Hematopoietic multipotent progenitor cell (in vitro differentiated cells): ENCODE measurements at places on chromosomes 1 and 21.

GRCh38 chr1:186753241-186753640 lies 73.0 kb upstream of the PTGS2 start:
- DNase-seq: no peak

- DNase-seq: no peak
Observed at GRCh38 chr1:208767816-208768215, 523.6 kb upstream of the PLXNA2 start.

DNA sequence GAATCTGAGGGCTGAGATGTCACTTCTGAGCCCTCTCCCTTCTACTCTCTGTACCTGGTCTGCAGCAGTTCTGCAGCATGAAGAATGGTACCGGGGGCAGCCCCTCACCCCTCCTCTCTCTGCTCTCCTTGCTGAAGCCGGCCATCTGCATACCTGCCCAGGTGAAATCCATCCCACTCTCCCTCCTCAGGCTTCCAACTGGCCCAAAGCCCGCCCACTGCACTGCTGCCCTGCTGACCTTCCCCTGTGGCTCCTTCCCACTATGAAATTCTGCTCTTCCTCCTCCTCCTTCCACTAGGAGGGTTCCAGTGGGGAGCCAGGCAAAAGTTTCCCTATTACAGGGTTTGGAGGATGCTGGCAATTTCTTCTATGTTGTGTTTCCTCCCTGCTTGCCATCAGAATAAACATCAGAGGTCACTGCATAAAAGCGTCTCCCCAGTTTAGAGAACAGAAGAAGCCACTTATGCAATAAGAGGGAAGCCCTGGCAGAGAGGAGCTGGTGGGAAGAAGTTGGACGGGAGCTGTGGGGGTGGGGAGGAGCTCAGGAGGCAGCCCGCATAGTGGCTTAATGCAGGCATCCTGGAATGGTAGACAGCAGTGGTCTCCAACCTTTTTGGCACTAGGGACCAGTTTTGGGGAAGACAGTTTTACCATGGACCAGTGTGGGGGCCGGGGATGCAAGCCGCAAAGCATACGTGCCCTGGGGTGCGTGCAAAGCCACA lies 30.3 kb downstream of the TMCO4 start:
- no peak for DNase-seq

- DNase-seq: no peak
Observed at GRCh38 chr1:29255134-29255666, 18.9 kb downstream of the PTPRU start.

DNA sequence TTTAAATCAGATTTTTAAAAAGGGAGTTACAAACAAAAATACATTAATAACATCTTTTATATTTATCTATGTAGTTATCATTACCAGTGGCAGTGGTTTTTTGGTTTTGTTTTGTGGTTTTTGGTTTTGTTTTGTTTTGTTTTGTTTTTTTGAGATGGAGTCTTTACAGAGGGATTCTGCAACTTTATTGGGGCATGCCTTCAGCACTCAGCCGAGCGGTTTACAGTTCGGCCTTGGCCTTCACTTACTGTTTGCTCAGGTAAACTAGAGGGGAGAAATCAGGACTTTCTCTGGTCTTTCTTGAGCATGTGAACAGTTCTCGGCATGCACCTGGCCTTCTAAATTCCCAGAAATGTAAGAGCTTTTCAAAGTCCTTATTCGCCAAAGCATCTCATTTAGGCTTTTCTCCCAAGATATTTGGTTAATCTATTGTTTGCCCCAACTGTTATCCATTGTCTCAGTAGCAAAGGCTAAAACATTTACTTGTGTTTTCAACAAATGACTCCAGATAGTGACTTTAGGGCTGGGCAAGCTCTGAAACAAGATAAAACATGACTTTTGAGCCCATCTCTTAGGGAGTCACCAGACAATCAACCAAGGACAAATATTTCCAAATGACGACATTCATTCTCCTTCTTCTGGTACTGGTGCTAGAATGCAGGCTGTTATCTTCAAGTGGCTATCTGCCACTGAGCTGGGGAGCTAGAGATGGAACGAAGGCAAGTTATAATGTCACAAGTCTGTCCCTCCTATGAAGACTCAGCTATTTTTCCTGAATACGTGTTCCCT lies 48.4 kb upstream of the ADORA3 start:
- no peak for DNase-seq

- DNase-seq: no peak
Observed at GRCh38 chr1:25821112-25821476, 1.3 kb downstream of the MTFR1L start.

GRCh38 chr1:181514298-181515290 lies 31.3 kb downstream of the CACNA1E start:
- no peak for DNase-seq

- no peak for DNase-seq
Observed at GRCh38 chr1:99659755-99660210, 13.9 kb downstream of the PALMD start.

DNA sequence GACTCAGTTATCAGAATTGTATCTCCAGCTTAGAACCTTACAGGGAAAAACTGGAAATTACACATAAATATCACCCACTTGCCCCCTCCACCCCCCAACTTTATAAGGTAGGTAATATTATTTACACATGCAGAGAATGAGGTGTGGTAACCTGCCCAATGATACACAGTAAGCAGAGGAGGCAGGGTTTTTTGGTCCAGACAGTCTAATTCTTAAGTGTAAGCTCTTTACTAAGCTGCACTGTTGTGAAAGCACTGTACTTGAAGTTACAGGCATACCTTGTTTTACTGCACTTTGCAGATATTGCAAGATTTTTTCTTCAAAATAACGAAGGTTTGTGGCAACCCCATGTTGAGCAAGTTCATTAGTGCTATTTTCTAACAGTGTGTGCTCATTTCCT lies 24.8 kb upstream of the MYOCOS start:
- DNase-seq: no peak

GRCh38 chr1:178926046-178926445 lies 55.2 kb upstream of the ANGPTL1 start:
- DNase-seq: no peak

- DNase-seq: no peak
Observed at GRCh38 chr1:3053366-3053980, 15.5 kb upstream of the PRDM16 start.

DNA sequence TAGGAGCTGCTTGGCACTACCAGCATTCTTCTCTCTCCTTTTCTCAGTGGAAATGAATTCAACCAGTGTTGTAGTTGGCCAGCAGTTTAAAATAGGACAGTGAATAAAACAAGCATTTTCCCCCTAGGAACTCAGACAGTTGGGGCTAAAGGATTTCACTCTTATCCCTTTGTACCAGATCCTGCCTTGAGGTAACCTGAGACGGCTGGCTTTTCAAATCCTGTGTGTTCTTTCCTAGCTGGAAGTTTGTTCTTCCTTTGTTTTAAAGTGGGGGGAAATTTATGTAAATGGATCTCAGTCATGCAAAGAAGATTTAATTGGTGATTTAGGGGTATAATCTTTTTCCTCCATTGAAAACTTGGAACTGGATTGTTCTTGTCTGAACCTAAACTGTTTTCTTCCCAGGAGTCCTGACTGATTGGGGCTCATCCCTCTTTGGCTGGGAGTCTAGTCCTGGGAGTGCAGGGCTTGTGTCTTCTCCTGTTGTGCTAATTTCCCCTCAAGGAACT lies 23.3 kb downstream of the ZP4 start:
- no peak for DNase-seq

GRCh38 chr1:216293683-216294082 lies 129.6 kb downstream of the USH2A start:
- no peak for DNase-seq

DNA sequence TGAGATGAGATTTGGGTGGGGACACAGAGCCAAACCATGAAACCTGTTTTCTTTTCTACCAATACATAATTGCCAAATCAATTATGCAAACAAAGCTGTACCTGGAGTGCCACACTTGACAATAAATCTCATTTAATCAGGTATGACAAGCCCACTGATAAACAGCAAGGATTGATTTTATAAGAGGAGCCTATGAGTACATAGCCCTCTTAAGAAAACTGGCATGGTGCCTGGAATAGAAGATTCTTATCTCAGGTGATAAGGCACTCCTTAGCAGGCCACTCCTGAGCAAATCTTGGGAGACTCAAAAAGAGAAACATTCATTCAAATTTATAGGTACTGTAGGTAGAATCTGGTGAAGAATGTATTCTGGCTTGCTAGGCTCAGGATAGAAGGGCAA lies 28.6 kb upstream of the PDE4B start:
- no peak for DNase-seq

DNA sequence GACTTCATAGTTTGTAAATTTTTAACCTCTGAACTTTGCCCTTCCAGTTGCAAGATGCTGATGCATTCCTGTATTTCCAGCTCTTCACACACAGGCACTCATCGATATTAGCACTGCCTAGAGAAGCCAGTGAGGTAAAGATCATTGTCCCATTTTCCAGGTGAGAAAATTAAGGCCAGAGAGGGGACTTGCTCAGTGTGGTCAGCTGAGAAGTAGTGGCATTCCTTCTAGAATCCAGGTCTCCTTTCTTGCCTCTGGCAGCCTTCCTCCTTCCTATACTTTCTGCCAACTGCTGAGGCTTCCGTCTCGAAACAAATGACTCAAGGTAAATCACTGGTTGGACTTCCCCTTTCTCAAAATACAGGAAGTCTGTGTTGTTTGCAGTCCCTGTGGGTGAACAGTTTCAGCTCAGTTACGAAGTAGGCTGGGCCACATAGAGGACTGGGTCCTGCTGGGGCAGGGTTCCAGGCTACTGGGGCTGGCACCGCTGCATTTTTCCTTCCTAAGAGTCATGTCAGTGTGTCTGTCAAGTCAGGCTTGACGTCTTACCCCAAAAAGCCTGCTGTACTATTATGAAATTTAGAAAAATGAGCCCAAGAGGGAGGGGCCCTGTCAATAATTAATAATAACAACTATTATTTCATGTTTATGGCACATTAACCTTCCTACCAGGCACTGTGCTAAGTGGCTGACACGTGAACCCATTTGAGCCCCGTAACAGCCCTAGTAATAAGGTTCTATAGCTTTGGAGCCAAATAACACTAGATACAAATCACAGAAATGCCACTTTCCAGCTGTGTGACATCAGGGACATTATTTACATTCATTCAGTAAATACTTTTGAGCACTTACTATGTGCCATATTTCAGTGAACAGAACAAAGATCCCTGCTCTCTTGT lies 16.6 kb upstream of the RNF19B start:
- peak; percentile 86 for DNase-seq

DNA sequence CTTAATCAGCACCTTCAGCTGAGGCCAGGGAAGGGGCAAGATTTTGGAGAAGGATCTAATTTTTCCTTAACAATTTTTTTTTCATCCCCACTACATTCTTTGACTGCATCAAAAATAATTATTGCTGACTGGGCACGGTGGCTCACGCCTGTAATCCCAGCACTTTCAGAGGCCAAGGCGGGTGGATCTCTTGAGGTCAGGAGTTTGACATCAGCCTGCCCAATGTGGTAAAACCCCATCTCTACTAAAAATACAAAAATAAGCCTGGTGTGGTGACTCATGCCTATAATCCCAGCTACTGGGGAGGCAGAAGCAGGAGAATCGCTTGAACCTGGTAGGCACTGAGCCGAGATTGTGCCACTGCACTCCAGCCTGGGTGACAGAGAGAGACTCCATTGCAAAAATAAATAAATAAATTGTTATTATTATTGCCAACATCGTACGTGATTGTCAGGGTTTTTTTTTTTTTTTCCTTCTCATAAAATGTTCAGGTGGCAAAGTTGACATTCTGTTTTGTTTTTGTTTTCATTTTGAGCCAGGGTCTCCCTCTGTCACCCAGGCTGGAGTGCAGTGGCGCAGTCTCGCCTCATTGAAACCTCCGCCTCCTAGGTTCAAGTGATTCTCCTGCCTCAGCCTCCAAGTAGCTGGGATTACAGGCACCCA lies 37.3 kb upstream of the MORC3 start:
- no peak for DNase-seq

DNA sequence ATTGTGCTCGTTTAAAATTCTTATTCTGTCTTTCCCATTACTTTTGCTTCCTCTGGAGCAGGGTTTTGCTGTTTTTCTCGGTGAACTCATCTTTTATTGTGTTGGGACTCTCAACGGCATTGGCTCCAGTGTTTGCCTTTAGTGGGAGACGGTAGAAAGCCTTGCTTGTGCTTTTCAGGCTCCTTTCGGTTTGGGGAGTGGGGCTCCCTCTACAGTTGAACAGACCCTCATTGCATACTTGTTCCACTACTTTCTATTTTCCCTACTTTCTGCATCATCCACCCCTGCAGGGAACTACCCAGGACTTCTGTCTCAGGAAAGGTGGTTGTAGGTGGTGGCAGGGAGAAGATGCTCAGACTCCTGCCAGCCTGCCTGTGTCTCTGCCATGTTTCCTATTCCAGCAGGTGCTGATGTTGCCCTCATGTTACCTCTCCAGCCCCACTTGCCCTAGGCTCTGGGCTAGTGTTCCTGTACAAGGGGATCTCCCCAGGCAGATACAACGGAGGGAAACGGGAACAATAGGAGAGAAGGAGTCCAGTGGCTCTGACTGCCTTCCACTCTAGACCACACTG lies 68.5 kb upstream of the ZBTB18 start:
- DNase-seq: no peak

DNA sequence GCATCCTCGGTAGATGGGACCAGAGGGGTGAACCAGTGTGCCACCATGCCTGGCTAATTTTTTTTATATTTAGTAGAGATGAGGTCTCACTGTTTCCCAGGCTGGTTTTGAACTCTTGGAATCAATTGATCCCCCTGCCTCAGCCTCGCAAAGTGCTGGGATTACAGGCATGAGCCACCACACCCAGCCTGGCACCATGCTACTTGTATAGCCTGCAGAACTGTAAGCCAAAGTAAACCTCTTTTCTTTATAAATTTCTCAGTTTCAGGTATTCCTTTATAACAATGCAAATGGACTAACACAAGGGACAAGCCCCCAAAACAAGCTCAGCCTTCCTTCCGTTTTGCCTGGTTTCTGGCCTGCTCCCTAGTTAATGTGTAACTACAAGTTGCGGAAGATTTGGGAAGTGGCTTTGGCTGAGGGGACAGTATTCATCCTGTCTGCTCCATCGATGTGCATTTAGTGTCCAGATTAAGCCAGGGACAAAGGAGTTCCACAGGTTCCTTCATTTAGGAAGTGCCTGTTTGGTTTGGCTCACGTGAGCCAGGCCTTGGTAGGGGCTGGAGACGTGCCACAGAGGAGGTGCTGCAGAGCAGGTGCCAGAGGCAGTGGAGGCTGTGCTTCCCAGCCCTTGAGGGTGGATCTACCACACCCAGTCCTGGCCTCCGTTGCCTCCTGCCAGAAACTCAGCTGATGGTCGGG lies 4.4 kb downstream of the AVPR1B start:
- no peak for DNase-seq

- DNase-seq: no peak
Observed at GRCh38 chr1:77467021-77467595, 185.3 kb downstream of the AK5 start.

GRCh38 chr1:100523038-100523652 lies 14.8 kb upstream of the GPR88 start:
- DNase-seq: no peak

DNA sequence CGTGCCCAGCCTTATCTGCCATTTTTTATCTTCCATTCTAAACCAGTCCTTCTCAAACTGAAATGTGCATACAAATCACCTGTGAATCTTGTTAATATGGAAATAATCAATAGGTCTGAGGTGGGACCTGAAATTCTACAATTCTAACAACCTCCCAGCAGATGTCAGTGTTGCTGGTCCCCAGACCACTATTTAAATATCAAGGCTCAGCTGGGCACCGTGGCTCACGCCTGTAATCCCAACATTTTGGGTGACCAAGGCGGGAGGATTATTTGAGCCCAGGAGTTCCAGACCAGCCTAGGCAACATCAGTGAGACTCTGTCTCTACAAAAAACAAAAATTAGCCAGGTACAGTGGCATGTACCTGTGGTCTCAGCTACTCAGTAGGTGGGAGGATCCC lies 4.1 kb downstream of the UQCRHL start:
- DNase-seq: peak; percentile 53

- no peak for DNase-seq
Observed at GRCh38 chr1:171550050-171550449, 64.7 kb downstream of the PRRC2C start.
